ENCODE measurements at places on chromosomes 2 and 18. TPM values are rescaled to one million over a fixed set of nuclear protein-coding genes. Genes with fewer than 3 reads are reported as not detected.
A peak's percentile ranks its signal among the peaks of the same experiment; 100 is the strongest.

BOLL gene
- total RNA-seq: not detected

SLC30A3 gene
- total RNA-seq: 0.33 TPM

SOCS6 gene
- total RNA-seq: 20.6 TPM

GALNT5 gene
- 1.6 TPM for total RNA-seq

KCNK3 gene
- 2.3 TPM for total RNA-seq

PSD4 gene
- 4.3 TPM for total RNA-seq

SNORC gene
- total RNA-seq: 9.2 TPM

GRCh38 chr2:27194538-27195354, 17.1 kb upstream of the ATRAID start:
- DNase-seq: no peak

DNA sequence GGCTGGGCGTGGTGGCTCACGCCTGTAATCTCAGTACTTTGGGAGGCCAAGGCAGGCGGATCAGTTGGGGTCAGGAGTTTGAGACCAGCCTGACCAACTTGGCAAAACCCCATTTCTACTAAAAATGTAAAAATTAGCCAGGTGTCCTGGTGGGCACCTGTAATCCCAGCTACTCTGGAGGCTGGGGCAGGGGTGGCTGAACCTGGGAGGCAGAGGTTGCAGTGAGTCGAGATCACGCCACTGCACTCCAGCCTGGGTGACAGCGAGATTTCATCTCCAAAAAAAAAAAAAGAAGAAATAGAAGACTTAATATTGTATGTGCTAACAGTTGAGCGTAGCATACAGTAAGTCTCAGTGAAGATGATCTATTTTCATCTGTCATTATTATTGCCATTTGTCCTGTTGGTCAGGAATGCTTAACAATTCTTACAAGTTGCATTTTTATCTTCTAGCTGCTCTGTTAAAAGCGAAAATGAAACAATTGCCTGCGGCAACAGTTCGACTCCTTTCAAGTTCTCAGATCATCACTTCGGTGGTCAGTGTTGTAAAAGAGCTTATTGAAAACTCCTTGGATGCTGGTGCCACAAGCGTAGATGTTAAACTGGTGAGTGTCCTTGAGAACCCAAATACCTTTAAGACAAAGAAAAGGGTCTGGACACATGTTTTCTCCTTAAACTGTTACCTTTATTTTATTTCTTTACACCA, 7.2 kb downstream of the PMS1 start:
- no peak for DNase-seq

- no peak for DNase-seq
Measured at GRCh38 chr18:55625901-55626300, 37.9 kb upstream of the TCF4 start.

DNA sequence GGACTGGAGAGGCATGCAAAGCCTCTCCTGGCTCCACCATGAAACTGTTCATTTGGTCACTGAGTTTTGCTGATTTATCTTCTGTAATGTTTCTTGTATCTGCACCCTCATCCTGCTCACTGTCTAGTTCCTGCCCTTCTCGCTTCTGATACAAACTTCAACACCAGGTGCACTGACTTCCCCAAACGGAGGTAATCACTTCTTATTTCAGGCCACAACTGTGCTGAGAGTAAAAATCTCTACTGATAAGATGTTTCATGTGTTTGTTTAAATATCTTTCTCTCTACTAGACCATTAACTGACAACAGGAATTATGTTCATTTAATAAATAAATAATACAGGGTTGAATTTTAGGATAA, 10.9 kb upstream of the NT5C1B start:
- no peak for DNase-seq

DNA sequence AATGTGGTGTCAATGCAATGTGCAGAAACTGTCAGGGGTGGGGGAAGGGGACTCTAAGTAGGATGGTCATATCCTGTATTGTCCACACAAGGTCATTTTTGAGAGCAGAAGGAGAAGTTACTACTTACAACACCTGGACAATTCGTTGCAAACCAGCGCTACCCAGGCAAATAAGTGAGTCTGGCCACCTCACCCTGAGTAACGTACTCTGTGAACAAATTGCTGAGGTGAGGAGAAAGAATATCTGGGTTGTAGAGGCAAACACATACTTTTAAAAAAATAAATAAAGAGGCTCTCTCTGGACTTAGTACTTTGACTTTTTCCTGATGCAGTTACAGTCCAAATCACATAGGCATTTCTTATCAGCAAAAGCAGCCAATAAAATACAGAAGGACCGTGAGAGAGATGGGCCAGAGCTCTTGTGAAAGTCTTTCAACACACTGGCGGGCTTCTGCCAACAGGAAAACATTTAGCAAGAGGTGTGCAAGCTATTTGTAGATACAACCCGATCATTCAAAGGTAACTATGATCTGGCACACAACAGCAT, 268.2 kb upstream of the ID2 start:
- no peak for DNase-seq

GRCh38 chr2:234620018-234620417, 123.1 kb upstream of the ARL4C start:
- no peak for DNase-seq

DNA sequence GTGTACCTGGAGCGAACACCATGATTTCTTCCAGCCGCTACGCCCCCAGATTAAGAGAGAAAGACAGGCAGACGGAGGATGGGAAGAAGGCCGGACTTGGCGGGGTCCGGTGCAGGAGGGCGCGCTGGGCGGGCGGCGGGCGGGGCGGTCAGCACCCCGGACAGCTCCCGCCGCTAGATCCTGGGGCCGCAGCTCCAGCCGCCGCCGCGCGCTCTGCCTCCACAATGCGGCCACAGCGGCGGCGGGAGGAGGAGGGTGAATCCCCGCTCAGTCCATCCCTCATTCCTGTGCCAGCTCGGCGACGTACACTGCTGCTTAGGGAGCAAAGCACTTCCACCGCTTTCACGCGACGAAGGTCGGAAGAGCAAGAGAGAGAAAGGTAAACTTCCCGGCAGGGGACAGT, at the start of gene AKAIN1:
Gene AKAIN1, minus strand, starts transcription at position 226 of the 403 bp plus-strand sequence. Its CDS starts 204 bp downstream, at position 22.
- DNase-seq: no peak

GRCh38 chr2:100563407-100564247, 834 bp downstream of the PDCL3 start:
- DNase-seq: no peak

DNA sequence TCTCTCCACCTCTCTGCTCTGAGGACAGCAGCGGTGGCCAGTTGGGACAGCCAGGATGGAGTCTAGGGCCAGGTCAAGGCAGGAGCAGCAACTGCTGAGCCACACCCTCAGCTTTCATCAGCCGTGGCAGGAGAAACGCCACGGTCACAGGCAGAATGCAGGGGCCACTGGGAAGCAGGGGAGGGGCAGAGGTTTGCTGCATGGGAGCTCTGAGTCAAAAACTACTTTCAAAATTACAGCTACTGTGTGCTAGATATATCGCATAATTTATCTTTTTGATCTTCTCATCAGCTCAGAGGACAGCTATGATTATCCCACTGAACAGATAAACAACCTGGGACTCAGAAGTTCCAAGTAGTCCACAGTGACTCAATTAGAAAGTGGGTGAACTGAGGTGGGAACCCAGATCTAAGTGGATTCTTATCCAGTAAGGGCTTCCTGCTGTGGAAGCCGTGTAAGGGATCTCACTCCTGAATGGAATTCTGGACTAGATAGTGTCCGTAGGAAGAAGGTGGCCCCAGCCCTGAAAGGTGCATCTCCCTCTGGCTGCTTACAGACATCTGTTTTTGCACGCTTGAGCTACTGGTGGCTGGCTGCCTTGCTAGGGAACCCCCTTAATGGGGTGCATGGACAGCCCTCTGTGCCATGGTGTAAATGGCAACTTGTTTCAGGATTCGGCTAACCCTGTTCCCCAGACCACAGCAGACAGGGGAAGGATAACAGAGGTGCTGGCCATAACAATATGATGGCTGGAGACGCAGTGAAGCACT, 194.6 kb upstream of the SMAD2 start:
- no peak for DNase-seq

DNA sequence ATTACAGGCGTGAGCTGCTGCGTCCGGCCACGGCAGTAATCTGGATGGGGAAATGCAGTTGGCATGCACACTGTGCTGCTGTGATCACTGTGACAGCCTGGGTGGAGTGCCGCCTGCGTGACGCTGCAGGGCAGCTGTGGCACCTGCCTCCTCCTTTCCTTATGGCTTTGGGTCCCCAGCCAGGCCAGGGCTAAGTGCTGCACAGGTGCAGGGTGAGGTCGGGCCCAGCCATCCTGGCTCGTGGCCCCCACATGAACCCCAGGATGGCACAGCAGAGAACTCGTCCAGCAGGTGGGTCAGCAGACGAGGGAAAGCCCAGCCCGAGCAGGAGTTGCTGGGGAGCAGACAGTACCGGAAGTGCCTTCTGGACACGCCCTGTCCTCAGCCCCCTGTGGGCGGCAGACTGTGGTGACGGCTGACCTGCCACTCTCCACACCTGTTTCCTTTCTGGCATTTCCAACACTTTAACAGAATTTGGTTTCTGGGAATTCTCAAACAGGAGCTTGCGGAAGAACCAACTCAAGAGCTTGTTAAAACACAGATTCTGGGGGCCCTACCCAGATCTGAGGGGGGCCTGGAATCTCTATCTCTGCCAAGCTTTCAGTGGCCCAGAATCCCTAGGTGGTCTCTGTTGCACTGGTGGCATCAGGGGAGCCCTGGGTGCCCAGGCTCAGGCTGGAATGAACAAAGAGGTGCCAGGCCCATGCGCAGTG, 16.9 kb downstream of the HS1BP3 start:
- DNase-seq: peak; percentile 74

DNA sequence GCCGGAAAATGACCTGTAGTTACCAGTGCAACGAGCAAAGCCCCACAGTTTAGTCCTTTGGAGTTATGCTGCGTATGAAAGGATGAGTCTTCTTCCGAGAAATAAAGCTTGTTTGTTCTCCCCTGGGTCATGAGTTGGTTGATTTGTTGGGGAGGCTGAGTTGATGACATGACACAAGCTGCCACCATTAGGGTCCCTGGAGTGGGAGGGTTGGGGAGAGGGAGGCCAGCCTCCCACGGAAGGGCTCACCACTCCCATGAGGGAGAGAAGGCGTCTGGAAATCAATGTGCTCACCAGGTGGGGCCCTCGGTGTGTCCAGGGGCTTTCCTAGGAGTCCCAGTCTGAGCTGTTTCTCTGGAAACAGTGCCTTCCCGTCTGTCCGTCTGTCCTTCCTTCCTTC, 7.4 kb upstream of the DGKD start:
- no peak for DNase-seq

DNA sequence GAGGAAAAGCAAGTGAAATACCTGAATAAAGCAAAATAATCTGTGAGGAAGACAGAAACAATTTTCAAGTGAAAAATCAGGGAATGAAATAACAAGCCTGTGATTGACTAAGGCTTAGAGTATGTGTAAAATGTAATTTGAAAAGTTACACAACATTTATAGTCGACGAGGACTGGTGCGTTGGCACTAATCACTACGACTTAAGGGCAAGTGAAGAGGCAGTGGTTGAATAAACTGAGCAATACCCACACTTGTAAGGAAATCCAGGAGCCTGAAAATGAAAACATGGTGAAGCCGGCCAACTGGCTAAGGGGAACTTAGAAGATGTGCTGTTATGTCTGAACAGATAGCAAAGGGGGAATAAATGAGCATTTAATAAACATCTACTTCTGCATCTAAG, 13.4 kb downstream of the DOK1 start:
- DNase-seq: no peak

DNA sequence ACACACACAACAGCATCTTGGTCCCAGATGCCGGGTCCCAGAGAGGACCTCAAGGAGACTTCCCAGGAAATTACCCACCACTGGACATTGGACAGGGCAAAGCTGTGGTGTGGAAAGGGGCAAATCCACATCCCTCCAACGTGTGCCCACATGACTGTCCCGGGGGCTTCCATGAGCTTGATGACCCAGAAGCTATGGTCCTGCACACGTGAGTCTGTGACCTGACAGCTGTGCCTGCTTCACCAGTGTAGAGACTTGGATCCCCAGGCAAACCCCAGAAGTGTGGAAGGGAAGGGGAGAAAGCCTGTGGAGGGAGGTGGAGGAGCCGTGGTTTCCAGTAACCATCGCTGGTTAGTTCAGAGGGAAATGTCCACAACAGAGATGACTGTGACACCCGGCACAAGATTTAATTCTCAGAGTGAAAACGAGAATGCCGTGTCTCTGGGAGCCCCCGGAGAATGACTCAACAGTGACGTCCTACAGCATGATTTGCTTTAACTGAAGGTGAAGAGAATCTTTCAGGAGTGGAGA, 19.1 kb upstream of the GPR55 start:
- no peak for DNase-seq

GRCh38 chr18:79915161-79916127, 36.0 kb downstream of the SLC66A2 start:
- DNase-seq: peak; percentile 16

Measured in breast epithelium (tissue), 4 donors.